EL (cell line): ENCODE measurements at places on chromosomes 5 and 9.

- peak; percentile 71 for DNase-seq
These were observed 5.5 kb upstream of the COL27A1 start for GRCh38 chr9:114149765-114150340.

- no peak for DNase-seq
These were observed 57.3 kb downstream of the CMYA5 start for GRCh38 chr5:79746642-79747569.

GRCh38 chr9:3948826-3949556 lies 350.9 kb downstream of the GLIS3 start:
- peak; percentile 77 for DNase-seq

DNA sequence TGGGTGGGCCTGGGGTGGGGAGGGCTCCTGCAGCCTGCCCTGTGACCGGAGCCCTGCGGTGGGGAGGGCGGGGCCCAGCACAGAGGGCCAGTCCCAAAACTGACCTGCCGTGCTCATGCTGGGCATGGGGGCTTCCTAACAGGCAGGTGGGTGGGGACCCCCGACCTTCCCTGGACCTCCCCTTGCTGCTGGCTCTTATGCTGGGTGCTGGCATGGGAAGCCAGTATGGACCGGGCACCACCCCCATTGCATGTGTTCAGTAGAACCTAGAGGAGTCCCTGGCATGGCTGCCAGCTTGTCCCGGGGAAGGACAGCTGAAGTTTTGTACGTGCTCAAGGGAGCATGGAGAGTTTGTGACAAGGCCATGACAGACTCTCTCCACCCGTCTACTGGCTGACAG lies 37.1 kb downstream of the WNK2 start:
- no peak for DNase-seq

GRCh38 chr5:143605403-143606005 lies 202.0 kb upstream of the NR3C1 start:
- peak; percentile 23 for DNase-seq

- no peak for DNase-seq
These were observed 101.9 kb downstream of the FBXL7 start for GRCh38 chr5:15601853-15602252.

DNA sequence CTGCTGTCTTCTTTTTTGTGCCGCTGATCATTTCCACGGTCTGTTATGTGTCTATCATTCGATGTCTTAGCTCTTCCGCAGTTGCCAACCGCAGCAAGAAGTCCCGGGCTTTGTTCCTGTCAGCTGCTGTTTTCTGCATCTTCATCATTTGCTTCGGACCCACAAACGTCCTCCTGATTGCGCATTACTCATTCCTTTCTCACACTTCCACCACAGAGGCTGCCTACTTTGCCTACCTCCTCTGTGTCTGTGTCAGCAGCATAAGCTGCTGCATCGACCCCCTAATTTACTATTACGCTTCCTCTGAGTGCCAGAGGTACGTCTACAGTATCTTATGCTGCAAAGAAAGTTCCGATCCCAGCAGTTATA lies 17.1 kb downstream of the F2R start:
- no peak for DNase-seq

- no peak for DNase-seq
These were observed 211.1 kb downstream of the NR3C1 start for GRCh38 chr5:143192191-143192900.

DNA sequence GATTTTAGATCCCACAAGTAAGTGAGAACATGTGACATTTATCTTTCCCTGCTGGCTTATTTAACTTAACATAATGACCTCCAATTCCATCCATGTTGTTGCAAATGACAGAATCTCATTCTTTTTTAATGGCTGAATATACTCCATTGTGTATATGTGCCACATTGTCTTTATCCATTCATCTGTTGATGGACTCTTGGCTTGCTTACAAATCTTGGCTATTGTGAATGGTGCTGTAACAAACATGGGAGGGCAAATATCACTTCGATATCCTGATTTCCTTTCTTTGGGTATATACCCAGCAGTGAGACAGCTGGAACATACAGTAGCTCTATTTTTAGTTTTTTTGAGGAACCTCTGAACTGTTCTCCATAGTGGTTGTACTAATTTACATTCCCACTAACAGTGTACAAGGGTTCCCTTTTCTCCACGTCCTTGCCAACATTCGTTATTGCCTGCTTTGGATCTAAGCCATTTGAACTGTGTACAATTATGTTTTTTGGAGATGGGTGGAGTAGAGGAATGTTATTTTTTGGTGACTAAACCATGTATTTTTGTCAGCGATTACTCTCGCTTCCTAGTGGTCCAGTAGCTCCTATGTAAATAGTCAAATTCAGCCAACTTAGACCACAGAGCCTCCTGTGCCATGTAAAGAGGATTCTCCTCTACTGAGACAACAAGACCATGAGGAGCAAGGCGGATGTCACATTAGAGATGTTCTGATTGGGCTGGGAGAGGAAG lies 60.6 kb downstream of the TNFSF15 start:
- DNase-seq, result peak; percentile 17

GRCh38 chr9:2824564-2824963 lies 19.3 kb downstream of the PUM3 start:
- DNase-seq, result no peak

DNA sequence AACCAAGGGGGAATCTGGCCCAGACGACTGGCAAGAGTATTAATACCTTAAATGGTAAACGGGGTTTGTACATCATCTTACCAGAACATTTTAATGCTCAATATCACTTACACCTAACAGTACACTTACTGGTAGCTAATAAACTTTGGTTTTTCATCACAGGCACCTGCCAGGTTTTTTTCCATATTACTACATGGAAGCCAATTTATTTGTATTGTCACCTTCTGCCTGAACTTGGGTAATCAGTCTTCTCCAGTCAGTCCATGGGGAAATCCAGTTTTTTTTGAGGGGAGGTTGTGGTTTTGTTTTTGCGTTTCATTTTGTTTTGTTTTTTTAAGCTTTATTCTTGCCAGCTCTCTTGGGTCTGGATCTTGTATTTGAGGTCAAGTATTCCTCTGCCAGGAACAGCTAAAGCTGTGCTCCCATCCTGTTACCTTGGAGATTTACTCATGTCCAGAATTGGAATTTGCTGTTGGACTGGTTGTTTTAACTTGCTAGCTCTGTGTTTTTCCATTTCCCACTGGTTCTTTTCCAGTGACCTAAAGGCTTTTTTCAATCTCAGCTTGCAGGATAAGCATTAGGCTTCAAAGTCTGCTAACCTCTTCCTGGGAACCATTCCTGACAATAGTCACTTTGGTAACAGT lies 11.1 kb upstream of the NADK2 start:
- no peak for DNase-seq

- DNase-seq, result peak; percentile 86
These were observed 4.6 kb upstream of the DNAJC18 start for GRCh38 chr5:139443831-139444453.

DNA sequence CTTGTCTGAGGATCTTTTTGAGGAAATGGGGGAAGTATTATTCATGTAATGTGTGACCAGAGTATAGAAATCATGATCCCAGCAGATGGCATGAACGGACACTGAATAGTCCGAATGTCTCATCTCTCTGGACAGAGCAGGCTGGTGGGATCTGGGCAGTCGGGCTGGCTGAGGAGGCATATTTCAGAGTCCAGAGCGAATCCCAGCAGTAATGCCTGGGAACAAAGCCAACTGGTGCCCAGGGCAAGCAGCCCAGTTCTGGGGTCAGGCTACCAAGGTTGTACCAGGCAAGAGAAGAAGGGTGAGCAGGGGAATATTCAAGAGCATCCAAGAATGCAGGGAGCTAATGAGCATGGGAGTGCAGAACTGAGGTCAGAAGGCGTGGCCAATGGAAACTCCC lies 306.4 kb downstream of the ZSWIM6 start:
- DNase-seq, result no peak

DNA sequence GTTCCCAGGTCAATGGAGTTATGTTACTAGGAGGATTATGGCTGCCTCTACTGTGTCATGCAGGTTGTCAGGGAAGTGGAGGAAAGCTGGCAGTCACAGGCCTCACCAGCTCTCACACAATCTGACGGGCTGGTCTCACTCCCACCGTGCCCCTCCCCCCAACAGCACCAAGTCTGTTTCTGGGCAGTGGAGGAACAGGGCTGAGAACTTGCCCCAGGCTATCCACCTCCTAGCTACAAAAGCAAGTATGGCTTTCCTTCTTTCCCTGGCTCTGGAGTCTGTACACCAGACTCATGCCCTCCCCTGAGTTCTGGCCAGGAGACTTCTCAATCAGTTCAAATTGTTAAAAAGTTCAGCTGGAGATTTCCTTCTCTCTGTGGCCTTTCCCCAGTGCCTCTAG lies 25.7 kb upstream of the RIOK2 start:
- DNase-seq, result no peak

- no peak for DNase-seq
These were observed 201.9 kb upstream of the ANKH start for GRCh38 chr5:15073453-15073852.

- no peak for DNase-seq
These were observed 679 bp downstream of the SMC5 start for GRCh38 chr9:70259512-70259802.

DNA sequence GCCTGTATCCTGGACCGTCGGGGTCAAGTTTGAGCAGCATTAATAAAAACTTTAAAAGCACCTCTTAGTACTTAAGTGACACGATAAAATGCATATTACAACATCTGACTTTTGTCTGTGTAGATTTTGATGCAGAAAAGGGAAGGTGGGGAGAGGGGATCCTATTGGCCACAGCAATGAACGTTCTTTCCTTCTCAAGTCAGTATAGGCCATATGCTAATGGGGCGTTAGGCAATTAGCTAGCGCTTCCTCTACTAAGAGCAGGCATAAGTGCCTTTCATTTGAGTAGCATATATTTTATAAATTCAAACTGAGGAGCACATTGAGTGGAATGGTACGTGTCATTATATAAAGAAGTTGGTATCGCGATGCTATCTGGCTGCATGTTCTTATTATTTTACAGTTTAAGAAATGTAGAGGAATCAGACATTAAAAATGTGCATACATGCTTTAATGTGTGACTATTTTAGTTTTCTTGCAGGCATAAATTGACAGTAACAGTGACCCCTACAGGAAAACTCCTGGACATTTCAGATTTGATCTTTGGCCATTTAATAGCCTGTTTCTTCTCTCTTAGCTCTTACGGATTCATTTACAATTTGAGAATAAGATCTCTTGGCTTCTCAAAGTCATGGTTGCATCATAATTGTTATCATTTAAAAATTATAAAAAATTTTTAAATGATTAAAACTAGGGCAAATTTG lies 1.1 kb upstream of the GNA14 start:
- DNase-seq, result peak; percentile 38

- no peak for DNase-seq
These were observed 15.2 kb downstream of the NANS start for GRCh38 chr9:98071737-98072136.

DNA sequence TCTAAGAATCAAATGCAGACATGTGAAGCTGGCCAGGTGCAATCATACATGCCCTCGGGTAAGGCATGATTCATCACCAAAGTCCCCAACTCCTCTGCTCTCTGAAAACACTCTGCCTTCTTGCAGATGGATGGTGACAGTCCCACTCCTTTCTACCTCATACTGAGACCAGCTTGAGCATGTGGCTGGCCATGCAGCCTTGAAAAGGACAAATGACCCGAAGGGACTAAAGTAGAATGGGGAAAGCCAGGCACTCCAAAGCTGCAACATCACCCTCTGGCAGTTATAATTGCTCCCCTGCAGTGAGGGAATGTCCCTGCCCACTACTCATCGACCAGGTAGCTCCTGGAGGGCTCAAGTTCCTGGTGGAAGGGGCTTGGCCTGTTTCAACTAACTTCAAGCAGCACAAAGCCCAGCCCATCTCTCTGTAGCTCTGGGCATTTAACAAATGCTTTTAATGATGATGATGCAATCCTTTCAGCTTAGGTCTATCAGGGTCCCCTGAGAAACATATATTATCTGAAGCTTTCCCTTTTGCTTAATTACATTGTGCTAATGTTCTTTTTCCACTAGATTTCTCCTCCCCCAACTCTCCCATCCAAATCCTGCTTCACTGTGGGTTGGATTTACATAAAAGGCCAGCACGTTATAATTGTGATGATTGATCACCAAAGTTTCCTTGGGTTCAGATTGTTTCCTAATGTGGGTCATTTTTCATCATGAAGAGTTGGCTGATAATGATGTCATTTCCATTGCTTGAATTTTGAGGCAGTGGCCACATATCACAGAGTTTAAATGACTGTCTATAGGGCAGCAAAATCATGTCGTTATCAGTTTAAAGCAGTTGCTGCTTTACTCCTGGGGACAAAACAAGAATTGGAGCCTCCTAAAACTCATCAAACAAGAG lies 436.5 kb upstream of the SLC30A5 start:
- no peak for DNase-seq

DNA sequence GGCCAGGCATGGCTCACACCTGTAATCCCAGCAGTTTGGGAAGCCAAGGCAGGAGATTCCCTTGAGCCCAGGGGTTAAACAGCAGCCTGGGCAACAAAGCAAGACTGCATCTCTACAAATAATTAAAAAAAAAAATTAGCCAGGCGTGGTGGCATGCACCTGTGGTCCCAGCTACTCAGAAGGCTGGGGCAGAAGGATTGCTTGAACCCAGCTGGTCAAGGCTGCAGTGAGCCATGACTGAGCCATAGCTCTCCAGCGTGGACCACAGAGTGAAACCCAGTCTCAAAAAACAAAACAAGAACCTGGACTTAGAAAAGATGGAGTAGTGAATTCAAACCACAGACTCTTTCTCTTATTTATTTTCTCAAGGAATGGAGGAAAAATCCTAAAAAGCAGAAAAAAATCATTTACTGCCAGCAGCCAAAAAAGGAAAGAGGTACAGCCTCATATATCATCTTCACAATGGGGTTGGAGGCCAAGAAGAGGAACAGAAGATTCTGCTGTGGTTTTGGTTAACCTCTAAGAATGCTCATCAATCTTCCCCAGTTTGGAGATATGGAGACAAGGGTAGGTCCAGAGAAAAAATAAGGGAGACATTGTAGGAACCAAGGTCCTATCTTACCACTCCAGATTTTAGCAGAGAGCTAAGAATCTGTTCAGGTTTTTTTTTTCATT lies 40.0 kb upstream of the MYO10 start:
- DNase-seq, result no peak

GRCh38 chr5:103232393-103232999 lies 26.1 kb upstream of the MACIR start:
- peak; percentile 45 for DNase-seq

- no peak for DNase-seq
These were observed 30.6 kb downstream of the CLINT1 start for GRCh38 chr5:157828105-157828943.

DNA sequence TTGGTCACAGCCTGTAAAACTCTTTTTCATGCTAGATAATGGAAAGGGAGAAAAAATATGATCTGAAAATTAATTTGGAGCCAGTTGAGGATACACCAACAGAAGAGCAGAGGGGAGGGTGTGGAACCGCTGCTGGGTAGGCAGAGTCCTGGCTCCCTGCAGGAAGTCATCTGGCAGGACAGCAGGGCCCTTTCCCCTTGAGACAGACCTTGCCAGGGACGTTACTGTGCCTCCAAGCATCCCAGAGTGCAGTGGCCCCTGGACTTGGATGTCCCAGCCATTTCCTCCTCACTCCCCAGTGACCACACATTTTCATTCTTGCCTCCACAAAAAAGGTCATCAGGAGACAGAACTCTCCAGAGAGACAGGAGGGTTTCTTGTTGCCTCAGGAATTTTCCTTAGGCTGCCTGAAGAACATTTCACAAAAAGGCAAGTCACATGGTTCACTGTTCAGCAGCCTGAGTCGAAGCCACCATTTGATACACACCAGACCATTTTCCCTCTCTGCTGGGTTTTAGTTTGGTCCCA lies 5.9 kb downstream of the TRPM3 start:
- no peak for DNase-seq
